ENCODE measurements at places on chromosomes 16 and 17.

- DNase-seq: no peak
These were observed 356.4 kb upstream of the TOM1L1 start for GRCh38 chr17:54544249-54544648.

DNA sequence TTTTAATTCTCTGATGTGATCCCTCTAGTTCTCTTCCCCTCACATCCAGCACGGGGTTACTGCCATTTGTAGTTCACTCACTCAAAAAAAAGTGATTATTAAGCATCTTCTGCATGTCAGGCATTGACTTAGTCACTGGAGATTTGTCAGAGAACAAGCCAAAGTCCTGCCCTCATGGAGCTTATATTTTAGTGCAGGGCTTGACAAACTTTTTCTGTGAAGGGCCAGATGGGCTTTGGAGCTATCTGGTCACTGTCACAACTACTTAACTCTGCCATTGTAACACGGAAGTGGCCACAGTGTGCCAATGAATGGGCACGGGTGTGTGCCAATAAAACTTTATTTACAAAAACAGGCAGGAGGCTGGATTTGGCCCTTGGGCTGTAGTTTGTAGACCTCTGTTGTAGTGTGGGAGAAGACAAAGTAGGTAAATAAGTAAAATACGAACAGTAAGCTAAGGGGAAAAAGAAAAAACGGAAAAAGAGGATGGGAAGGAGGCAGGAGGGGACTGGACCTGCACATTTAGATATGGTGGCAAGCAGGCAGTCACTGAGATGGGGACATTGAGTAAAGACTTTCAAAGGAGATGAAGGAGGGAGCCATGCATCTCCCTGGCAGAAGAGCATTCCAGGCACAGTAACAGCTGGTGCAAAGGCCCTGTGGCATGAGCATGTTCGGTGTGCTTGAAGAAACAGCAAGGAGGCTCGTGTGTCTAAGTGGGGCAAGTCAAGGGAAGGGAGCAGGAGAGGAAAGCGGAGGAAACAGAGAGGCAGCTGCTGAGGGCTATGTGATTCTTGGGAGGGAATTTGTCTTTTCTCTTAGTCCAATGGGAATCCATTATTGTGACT lies 202.8 kb upstream of the CACNG3 start:
- DNase-seq: no peak

GRCh38 chr17:78390241-78391050 lies 12.0 kb downstream of the PGS1 start:
- no peak for DNase-seq

DNA sequence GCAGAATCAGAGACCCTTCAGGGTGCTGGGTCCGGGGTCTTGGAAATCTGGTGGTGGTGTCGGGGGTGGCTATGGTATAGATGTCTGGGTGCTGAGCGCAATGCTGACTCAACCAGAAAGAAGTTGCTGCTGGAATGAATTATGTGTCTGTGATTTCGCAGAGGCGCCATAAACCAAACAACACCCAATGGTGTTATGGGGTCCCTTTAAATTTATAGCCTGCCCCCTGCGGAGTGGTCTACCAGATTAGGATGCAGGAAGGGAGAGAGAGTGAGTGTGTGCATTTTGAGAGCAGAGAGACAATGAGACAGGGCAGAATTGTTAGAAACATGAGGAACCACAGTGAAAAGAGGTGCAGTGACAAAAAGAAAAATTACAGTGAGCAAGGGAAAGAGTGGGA lies 100.7 kb upstream of the CDH11 start:
- no peak for DNase-seq

- peak; percentile 77 for DNase-seq
These were observed 27.8 kb downstream of the AXIN1 start for GRCh38 chr16:324451-325334.

DNA sequence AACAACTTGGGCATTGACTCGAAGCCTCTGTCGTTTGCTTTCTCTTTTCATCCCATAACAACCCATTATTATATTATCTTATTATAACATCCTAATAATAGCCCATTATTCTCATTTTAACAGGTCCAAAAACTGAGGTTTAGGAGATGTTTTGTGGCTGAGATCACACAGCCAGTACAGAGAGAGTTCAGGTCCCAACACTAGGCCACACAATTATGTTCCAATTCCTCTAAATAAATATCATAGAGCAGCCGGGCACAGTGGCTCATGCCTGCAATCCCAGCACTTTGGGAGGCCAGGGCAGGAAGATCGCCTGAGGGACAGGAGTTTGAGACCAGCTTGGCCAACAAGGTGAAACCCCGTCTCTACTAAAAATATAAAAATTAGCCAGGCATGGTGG lies 40.3 kb upstream of the KIFC3 start:
- DNase-seq: no peak

GRCh38 chr16:67430504-67430976 lies 381 bp upstream of the HSD11B2 start:
- DNase-seq: peak; percentile 36

- DNase-seq: no peak
These were observed 32.5 kb downstream of the RANBP10 start for GRCh38 chr16:67773569-67774456.

DNA sequence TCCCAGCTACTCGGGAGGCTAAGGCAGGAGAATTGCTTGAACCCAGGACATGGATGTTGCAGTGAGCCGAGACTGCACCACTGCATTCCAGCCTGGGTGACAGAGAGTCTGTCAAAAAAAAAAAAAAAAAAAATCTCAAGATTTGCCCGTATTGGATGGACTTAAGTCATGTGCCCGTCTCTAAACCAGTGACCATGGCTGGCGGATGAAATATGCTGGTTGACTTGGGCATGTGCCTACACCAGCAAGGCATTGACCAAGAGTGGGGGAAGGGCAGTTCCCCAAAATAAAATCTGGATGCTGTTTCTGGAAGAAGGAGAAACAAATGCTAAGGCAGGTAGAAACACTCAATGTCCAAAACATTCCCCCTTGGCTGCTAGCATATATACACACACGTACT lies 21.5 kb upstream of the COL1A1 start:
- no peak for DNase-seq

DNA sequence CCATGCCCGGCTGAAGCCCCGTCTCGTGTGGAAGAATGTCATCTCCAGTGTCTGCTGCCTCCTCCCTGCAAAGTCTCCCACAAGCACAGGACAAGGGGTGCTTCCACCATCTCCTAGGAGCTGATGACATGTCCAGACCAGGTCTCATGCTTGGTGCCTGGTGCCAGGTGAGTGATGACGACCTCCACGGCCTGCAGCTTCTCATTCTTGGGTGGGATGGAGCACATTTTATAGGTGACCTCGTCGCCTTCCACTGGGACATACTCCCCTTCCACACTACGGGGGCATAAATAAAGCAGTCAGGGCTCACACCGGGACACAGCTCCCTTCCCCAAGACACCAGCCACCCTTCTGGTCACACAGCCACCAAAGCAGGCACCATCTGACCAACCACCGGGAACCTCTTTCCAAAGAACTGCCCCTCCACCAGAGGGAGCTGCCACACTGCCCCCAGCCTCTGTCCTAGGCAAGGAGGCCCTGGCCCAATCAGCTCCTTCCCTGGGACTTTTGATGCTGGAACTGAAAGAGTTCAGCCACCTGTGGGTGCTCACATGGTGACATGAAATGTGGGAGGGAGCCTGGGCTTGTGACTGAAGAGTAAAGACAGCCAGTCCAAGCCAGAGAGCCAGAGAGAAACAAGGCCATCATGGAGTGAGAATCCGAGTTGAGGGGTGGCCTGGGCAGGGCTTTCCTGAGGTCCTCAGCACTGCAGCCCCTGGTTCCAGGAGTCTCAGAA lies 13.6 kb downstream of the CARHSP1 start:
- DNase-seq: peak; percentile 34

DNA sequence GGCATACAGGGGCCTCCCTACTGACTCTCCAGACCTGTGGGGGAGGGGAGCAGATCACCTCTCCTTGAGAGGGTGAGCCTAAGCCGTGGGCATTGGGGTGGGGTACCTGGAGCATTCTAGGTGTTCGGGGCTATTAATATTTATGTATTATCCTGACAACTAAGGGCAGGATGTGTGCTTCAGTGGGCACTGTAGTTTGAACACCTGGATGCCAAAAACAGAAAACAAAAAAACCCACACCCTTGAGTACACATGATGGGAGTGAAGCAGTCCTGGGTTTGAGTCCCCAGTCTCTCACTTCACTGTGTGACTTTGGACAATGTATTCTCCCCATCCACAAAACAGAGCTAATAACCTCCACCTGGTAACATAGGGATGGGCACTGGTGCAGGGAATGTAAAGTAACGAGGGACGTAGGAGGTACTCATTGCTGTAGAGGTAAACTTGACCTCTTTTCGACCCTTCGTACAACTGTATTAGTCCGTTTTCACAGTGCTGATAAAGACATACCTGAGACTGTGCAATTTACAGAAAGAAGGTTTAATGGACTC lies 257.8 kb downstream of the CPPED1 start:
- no peak for DNase-seq

DNA sequence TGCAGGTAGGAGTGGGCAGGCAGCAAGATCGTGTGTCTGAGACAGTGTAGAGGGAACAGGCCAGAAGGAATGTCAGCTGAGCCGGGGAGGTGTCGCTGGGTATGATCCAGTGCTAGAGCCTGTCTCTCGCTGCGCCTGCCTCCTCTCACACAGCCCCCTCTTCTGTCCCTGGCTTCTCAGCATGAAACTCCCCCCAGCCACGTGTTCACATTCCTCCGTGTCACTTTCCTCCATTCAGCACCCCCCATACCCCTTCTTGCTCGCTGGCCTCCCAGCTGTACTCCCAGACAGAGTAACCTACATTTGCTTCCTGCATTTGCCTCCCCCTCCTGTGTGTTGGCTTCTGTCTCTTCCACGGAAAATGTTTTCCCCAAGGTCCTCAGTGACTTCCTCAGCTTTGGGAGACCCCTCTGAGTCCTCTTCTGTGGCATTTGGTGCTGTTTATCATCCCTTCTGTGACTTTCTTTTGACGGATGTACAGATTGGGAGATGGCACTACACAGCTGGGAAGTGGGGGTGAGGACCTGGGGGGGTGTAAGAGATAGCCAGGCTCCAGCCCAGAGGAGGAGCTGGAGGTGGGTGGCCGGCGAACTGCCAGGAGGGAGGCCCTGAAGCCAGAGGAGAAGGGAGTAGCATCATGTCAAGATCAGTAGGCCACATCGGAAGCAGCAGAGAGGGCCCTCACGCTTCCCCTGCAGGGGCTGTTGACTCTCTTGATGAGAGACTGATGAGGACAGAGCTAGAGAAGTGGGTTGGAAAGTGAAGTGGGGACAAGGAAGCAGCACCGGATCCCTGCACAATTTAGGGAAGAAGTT lies 19.2 kb downstream of the SGF29 start:
- DNase-seq: no peak

DNA sequence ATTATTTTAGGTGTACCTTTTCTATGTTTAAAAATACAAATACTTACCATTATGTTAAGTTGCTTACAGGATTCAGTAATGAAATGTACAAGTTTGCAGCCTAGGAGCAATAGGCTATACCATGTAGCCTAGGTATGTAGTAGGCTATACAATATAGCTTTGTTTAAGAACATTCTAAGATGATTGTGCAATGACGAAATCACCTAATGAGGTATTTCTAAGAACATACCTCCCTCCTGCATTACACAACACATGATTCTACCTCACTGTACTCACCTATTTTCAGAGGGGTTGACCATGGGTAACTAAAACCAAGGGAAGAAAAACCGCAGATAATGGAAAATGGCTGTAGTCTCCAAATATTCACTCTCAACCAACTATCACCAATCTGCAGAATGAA lies 35.3 kb upstream of the TBC1D3K start:
- no peak for DNase-seq

DNA sequence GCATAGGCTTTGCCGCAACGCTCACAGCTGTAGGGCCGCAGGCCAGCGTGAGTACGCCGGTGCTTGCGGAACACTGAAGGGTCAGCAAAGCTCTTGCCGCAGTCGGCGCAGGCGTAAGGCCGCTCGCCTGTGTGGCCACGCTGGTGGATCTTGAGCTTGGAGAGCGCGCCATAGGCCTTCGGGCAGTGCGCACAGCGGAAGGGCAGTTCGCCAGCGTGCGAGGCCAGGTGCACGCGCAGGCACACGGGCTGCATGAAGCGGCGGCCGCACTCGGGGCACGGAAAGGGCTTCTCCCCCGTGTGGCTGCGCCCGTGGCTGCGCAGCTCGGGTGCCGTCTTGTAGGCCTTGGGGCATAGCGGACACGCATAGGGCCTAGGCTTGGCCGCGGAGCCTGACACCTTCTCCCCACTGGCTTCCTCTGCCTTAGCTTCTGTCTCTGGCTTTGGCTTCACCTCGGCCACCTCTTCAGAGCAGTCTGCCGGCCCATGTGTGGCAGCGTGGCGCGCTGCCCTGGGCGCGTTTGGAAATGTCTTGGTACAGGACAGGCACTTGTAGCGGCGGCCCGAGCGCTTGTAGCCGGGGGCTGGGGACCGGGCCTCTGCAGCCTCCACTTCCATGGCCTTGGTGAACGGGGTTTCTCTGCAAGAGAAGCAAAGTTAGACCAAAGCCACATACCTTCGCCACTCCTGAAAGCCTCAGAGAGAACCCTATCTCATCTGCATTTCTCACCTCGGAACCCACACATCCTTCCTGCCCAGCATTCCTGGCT lies 10.0 kb downstream of the ZNF668 start:
- no peak for DNase-seq

All from activated CD4-positive, alpha-beta memory T cell treated with anti-CD3 and anti-CD28 coated beads for 36 hours (primary cell).